ENCODE measurements at places on chromosomes 7 and 10.

GRCh38 chr7:94288096-94288495 is 106.6 kb upstream of the COL1A2 start:
- no peak for DNase-seq

DNA sequence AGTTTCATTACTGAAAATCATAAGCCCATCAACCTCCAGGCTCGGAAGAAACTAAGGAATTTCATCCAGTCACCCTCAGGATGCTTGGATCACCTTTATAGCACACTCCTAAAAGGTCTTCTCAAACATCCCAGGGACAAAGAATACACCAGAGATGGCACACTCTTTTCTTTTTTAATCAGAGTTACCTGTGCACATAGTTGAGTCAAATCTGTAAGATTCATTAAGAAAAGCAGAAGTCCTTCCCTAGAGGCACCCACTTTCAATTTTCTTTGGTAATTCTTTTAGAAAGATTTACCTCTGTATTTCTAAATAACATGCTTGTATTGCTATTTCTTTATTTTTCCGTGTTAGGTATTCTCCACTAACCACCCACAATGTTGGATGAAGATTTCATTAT is 50.6 kb upstream of the IL6 start:
- no peak for DNase-seq

GRCh38 chr10:46518028-46518725 is 38.3 kb downstream of the GPRIN2 start:
- DNase-seq: no peak

GRCh38 chr7:31160941-31161340 is 108.8 kb downstream of the ADCYAP1R1 start:
- no peak for DNase-seq

- no peak for DNase-seq
Observed at GRCh38 chr7:20862554-20862953, 75.9 kb upstream of the SP8 start.

DNA sequence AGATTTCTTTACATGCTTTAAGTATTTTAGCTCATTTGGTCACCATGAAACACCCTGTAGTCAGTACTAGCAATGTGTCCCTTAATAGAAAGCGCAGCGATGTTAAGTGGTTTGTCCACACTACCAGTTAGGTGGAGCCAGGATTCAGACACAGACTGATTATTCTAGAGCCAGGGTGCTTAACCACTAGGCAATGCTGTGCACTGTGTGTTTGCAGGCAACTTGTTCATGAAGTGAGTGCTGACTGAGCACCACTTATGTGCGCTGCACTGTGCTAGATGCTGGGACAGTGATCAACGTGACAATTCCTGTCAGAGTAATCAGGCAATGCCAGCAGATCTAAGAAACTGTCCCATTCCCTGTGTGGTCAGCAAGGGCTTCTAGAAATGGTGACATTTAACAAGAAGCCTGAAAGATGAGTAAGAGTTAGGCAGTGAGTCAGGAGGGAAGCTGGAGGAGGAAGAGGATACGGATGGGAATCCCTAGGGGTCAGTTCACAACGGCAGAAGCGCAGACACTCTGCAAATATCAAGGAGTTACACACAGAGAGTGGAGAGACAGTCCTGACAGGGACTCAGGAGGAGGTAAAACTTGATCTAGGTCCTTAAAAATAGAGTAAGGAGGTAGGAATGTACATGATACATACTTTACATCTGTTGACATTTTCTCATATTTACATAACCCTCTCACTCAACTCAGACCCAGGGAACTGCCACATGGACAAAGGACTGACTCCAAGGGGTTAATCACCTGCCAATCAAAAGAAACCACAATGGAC is 69.7 kb upstream of the EGR2 start:
- no peak for DNase-seq

GRCh38 chr7:47670729-47671128 is 88.8 kb upstream of the TNS3 start:
- DNase-seq: no peak

- no peak for DNase-seq
Observed at GRCh38 chr7:25569765-25570164, 341.5 kb upstream of the NPVF start.

DNA sequence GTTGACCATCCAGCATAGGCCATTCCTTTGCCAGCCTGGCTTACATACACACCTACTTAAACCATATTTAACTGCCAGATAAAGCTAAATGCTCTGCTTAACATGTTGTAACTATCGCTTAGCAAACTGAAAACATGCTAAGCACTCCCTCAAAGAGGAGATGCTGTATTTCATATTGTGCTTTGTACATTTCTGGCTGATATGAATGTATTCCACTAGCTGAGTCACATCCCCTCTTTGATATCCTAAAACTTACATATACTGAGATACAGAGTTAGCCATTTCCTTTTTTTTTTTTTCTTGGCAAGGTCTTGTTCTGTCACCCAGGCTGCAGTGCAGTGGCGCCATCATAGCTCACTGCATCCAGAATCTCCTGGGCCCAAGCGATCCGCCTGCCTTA is 99.4 kb downstream of the TPST1 start:
- no peak for DNase-seq

- DNase-seq: no peak
Observed at GRCh38 chr7:98240961-98241673, 10.9 kb downstream of the TECPR1 start.

- no peak for DNase-seq
Observed at GRCh38 chr10:35633006-35633980, 8.8 kb downstream of the FZD8 start.

DNA sequence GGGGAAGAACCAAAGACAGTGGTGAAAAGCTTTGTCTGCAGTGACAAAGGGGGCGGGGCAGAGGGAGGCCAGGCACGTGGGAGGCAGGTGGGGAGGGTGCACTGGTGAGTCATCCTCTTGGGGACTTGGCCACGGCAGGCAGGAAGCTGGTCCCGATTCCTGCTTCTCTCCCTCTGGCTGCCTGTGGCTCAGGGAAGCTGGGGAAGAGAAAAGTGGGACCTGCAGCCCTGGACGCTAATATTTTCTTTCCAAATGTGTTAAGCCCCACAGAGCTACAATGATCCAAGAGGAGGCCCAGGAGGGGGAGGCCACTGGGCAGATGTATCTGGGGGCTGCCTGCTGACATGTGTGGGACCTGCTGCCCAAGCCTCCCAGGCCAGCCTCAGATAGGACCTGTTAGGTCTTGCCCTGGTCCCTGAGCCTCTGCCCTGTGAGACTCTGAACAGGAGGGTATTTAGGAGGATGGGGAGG is 231.8 kb downstream of the KCNMA1 start:
- DNase-seq: peak; percentile 23

DNA sequence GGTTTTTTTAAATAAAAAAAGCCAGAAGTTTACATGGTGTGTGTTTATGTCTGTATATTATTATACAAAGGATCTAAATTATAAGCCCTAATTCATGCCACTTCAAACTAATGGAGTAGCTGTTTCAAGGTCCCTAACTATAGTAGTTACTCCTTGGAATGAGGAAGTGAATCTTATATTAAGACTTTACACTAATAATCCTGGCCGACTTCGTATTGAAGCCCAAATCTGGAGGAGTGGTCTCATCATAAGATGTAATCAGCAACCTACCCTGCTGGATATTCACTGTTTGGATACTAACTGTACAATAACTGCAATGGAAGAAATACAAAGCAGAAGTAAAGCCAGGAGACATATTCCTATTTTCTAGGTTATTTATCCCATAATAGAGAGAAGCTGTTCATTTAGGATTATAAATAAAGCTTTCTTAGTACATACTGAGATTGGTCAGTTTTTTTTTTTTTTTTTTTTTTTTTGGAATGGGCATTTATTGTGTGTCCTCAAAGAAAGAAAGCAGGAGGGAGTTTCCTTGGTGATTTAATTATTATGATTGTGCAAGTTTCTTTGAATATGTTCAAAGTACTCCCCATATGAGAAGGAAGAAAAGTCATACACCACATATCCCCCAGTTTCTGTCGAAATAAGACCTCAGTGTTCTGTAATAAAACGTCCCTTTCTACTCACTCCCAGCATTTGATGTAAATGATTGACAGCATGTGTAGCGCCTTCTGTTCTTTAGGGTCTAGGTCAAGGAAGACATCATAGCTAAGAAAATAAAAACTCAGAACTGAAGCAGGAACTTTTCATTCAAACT is 397.8 kb downstream of the EXOC4 start:
- DNase-seq: no peak

DNA sequence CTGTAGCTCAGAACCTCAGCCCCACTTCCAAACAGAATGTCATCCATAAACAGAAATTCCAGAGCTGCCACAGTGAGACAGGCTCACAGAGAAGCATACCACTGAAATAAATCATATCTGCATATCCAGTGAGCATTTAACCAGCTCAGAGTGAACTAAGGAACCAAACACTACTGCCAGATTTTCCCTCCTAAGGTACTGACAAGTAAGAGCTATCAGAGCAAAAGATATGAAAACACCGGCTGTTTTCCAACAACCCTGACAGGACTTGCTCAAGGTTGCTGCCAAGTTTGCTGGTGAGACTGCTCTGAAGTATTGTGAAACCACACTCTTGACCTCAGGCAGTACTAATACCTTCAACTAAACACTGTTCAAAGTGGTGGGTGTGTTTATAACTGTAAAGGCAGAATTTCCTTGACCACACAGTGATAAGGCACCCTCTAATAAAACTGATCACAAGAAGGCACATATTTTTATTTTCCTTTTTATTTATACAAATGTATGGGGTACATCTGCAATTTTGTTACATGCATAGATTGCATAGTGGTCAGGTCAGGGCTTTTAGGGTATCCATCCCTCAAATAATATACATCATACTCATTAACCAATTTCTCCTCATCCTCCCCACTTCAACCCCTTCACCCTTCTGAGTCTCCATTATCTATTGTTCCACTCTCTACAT is 18.3 kb downstream of the SGMS1 start:
- no peak for DNase-seq

DNA sequence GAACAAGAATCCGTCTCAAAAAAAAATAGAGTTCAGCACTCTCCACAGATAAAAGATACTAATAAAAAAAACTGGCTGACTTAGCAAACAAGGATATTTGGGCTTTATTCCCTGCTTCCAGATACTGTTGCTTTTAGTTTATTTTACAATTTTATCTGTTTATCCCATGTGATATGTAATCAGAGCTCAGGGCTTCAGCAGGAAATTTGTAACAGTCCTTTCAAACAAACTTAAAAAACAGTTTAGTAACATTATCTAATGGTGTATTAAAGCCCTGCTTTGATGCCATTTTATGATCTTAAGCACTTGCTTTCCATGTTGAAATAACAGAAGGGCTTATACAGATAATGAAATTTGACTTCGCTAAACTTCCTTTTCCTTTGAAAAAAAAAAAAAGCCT is 28.1 kb downstream of the DCLRE1A start:
- DNase-seq: no peak

DNA sequence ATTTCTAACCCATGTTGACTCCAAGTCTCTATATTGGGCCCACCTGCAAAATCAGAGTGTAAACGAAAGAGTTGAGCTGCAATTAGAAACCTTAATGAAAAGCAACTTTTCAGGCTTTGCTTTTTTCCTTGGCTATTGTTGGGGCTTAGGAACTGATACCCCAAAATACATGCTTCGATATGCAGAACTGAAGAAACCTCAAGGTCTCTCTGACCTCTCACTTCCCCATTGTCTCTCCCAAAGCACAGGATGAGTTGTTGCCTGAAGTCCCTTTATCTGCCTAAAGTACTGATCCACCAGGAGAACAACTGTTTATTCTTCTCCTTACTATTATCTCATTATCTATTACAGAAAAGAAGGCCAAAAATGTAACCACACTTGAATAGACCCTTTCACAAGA is 666.0 kb upstream of the LRRTM3 start:
- DNase-seq: no peak

- no peak for DNase-seq
Observed at GRCh38 chr7:87316097-87316700, 29.3 kb upstream of the CROT start.

DNA sequence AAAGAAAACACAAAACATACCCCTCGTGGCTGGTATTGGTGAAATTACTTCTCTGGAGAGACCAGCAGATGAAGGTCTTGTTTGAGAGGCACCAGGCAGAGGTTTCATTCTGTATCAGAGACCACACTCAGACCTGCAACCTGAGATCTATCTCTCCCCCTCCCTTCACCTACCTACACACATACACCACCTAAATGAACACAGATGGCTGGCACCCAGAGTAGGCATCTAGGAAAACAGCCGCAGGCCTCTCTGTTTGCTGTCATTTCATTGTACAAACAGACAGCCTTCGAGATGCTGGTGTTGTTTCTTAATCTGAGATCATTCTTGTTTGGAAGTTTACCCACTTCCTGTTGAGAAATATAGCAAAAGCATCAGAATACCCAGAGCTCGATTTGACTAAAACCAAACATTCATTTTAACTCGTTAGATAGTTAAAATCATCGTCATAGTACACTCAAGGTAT is 173.9 kb upstream of the SLC25A13 start:
- DNase-seq: peak; percentile 62

GRCh38 chr7:102095321-102096011 is 191.2 kb upstream of the SH2B2 start:
- DNase-seq: no peak

- DNase-seq: no peak
Observed at GRCh38 chr7:155453296-155454182, 4.4 kb upstream of the EN2 start.
